ENCODE measurements at places on chromosomes 4 and X.

DNA sequence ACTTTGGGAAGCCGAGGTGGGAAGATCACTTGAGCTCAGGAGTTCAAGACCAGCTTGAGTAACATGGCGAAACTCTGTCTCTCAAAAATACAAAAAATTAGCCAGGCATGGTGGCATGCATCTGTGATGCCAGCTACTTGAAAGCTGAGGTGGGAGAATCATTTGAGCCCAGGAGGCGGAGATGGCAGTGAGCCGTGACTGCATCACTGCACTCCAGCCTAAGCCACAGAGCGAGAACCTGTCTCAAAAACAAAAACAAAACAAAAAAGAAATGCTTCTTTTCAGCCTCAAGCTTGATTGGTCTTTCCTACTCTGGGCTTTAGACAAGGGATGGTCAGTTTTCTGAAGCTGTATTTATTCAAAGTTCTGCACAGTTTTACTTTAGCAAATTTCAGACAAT is 15.8 kb upstream of the DHRSX start:
- no peak for DNase-seq

- DNase-seq, result no peak
Measured at GRCh38 chr4:151573945-151574344, 165.0 kb downstream of the FHIP1A start.

DNA sequence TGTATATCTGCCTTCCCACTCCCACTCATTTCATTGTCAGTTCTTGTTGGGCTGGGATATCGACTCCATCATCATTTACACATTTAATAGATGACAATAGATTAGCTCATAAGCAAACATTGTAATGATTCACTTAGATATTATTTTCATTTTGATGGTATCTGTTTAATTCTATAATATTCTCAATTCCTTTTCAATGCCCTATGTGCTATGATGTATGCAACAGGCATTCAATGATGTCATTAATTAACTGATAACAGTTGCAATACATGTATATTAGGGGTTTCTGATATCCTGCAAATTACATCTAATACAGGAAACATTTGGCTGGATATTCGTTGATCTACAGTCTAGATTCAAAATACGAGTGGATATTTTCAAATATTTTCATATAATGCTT is 850.5 kb downstream of the CCSER1 start:
- no peak for DNase-seq

- no peak for DNase-seq
Measured at GRCh38 chrX:71057848-71058530, 10.1 kb downstream of the SNX12 start.

DNA sequence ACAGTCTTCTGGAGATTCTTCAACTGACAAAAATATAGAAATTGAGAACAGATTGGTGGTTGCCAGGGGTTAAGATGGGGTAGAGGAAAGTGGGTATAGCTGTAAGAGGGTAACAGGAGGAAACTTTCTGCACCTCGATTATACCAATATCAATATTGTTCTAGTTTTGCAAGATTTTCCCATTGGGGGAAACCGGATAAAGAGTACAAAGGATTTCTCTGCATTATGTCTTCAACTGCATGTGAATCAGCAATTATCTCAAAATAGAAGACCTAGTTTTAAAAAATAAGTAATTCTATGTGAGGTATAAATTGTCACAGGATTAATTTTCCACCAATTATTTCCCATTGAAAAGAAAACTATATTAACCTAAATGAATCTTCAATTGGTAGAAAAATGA is 65.7 kb downstream of the LRBA start:
- no peak for DNase-seq

DNA sequence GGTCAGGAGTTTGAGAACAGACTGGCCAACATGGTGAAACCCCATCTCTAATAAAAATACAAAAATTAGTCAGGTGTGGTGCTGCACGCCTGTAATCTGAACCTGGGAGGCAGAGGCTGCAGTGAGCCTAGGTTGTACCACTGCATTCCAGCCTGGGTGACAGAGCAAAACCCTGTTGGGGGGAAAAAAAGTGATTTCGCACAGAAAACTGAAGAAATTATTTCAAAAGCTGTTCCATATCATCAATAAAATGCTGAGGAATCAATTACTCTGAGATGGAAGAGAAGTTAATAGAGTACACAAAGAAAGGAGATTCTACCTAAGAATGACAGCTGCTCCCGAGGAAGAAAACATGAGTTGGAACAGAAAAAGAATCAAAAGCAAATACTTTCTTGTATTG is 95.9 kb downstream of the PDGFC start:
- DNase-seq, result no peak

GRCh38 chr4:101348995-101349800 is 1.9 kb upstream of the PPP3CA start:
- DNase-seq, result no peak

DNA sequence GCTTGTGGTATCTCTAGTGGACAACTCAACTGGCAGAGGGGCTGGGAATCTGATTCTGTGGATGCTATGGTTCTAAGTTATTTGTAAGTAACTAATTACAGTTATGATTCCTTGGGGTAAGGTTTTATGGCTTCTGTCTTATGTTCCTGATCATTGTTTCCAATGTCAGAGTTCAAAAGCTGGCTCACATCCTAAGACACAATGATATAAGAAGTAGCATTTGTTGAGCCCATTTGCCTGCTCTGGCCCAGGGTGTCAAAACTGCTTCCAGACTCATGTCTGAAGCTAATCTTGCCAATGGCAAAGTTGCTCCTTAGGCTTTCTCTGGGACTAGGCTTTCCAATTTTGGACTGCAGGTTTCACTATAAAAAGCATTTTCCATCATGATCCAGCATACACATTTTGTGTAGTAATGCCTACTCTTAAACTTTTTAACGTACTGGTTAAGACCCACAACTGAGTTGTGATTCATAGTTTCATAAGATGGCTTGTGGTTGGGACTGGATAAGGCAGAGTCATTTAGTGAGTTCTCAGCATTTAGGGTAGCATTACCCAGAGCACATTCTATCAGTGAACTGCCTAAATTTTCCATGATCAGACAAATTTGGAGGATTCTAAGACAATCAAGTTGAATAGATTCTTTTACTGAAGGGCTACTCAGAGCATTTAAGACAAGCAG is 50.0 kb downstream of the CCNI start:
- DNase-seq, result peak; percentile 88

DNA sequence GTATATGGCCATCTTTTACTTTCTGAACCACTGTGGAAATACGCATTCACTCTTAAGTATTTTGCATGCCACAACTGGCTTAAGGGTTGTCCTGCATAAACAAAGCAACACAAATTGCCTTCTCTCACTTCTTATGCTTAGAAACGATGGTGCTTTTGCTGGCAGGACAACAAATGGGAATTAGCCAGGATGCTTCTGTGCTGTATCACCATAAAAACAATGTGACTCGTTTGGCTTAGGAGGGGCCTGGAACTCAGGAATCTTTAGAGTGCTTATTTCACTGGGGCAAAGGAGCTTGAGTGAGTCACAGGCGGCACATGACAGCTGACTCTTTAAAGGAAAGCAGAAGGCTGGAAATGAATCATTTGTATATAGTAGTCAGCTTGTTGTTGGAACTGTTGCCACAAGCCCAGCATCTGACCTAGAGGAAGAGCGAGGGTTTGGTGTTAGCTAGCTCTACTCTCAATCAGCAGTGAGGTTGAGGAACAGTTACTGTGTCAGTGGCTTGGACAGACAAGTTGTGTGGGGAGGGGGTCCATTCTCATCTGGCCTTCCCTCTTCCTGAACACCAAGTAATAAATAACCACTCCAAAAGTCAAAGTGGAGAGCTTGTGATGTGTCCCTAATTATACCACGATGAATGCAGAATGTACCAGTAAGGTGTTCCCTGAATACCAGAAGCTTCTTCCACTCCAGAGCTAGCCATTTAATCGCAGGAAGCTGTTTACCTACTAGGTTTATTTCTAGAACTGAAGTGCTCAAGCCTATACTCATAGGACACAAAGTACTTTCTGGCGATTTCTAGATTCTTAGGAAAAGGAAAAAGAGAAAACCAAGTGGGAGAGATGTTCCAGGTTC is 293.1 kb downstream of the CAMK2D start:
- DNase-seq, result peak; percentile 34

GRCh38 chr4:100833906-100834305 is 316.1 kb upstream of the EMCN start:
- DNase-seq, result no peak

DNA sequence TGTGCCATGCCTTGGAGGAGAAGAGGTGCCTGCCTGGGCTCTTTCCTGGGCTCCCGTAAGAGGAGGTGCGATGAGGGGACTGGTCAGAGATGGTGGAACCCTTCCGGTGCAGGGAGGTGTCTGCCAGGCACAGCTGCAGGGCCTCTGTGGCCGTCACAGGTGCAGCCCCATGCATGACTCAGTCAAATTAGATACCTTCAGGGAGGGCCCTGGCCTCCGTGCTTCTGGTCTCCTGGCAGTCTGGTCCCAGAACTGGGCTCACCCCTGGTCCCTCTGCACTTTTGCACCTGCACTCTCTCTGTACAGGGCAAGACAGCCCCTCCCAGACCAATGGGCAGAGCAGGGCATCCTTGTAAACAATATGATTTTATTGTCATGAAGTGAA is 49.9 kb upstream of the LRPAP1 start:
- DNase-seq, result no peak

DNA sequence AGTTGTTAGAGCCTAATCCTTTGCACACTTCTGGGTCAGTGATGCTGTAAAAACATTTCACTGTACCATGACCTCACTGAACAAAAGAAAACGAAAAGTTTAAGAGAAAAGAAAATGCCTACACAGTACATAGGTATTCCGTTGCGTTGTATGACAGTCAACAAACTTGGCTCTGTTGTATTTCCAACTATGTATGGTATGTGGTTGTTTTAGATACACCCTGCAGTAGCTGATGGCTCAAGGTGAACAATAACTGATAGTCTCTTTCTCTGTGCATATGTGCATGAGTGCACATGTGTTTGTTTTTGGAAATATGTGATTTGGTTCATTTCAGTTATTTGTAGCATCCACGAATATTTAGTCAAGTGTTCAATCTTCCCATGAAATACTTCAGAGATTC is 176.0 kb downstream of the BMPR1B start:
- DNase-seq, result no peak

DNA sequence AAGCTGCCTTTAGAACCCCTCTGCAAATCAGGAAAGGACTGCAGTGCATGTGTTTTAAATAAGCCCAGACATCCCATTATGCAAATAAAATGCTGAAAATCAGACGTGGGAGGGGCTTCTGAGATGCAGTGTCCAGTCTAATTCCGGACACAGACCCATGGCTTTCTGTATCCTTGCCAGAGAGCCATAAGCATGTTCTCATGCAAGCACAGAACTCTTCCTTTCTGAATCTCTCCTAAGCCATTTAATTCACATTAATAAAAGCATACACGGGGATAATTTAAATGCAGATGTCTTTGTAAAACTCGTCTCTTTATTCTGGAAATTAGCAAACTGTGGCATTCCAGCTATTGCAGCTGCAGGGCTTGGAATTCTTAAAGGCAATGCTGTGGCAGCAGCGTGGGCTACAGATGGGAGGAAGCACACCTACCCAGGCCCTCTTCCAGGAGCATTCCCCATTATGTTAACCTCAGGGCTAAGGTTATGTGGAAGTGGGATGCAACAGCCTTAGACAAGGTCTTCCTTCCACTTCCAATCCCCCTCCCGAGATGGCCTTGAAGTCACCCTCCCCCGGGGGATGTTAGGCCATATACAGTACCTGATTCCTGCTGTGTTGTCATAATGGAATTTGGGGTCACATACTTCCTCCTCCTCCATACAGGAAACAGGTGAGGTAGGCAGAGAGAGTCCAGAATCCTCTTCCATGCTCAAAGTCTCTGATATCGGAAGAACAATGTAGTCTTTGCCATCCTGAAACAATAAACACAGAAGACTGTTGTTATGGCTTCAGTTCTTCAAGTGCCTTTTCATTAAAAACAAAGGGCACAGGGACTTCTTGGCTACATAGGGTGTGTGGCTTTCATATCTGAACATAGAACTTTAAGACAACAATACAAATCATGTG is 38.1 kb downstream of the KDR start:
- DNase-seq, result no peak

GRCh38 chr4:79147251-79147650 is 178.6 kb downstream of the NAA11 start:
- DNase-seq, result no peak

GRCh38 chrX:275476-275966 is 5.7 kb upstream of the PLCXD1 start:
- DNase-seq, result no peak

- DNase-seq, result no peak
Measured at GRCh38 chr4:132710971-132711370, 438.1 kb upstream of the PCDH10 start.

- DNase-seq, result no peak
Measured at GRCh38 chr4:3832536-3833220, 66.5 kb downstream of the ADRA2C start.

DNA sequence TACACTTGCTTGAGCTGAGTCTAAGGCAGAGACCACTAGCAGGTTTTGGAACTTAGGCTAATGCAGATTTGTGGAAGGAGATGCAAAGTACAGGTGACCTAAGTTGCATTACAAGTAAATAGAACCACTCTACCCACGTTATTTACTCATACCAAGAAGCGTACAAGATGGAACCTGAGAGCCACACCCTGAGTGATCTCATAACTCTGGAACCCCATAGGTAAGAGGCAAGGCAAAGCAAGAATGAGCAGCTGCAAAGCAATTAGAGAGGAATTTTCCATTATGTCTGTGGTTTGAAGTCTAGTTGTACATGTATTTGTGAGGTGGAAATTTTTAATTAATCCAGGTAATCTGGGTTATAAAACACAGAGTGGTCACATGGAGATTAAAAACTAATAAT is 55.4 kb downstream of the CC2D2A start:
- no peak for DNase-seq

DNA sequence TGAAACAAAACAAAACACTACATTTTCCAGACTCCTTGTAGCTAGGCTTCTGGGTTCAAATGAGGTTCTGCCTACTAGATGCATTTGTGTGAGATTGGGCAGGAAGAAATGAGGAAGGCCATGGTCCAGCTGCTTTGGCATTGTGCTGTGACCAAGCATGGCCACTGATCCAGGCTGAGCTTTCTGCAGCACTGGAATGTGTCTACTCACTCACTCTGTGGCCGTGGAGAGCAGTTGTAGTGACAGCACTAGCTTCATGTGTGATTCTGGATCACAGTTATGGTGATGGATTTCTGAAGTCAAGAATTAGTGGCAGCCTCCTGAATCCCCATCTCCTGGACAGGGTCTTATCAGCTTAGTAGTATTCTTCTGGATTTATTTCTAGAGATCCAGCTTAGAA is 358.9 kb downstream of the GPAT3 start:
- no peak for DNase-seq

- DNase-seq, result no peak
Measured at GRCh38 chr4:3365326-3365725, 72.5 kb downstream of the RGS12 start.

DNA sequence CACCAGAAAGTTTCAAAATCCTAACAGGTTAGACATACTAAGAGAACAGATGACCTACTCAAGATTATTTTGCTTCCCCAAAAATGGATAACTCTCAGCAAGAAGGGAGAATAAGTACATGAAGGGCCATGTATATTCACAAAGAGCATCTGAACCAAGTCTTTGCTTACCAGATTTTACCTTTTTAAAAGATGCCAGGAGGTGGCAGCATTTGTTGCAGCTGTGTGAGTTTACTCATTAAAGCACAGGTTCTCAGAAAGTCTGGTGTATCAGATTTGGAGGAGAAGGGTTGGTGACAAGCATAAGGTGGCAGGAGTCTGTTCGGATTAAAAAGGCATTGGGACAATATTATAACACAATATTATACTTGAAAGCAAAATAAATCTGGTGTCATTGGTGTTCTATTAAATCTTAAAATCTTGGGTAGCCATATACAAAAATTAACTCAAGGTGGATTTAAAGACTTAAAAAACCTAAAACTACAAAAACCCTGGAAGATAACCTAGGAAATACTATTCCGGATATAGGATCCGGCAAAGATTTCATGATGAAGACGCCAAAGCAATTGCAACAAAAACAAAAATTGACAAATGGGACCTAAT is 51.3 kb upstream of the NFKB1 start:
- DNase-seq, result no peak
